Central memory CD4-positive, alpha-beta T cell (primary cell): ENCODE measurements at places on chromosomes 16 and 17.

DNA sequence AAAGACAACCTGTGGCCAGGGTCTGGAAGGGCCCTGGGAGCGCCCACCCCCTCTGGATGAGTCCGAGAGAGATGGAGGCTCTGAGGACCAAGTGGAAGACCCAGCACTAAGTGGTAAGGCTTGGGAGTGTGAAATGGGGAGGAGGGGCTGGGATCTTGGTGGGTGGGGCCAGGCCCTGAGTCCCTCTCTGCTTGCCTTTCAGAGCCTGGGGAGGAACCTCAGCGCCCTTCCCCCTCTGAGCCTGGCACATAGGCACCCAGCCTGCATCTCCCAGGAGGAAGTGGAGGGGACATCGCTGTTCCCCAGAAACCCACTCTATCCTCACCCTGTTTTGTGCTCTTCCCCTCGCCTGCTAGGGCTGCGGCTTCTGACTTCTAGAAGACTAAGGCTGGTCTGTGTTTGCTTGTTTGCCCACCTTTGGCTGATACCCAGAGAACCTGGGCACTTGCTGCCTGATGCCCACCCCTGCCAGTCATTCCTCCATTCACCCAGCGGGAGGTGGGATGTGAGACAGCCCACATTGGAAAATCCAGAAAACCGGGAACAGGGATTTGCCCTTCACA, 1.2 kb upstream of the STARD3 start:
- DNase-seq = no peak

DNA sequence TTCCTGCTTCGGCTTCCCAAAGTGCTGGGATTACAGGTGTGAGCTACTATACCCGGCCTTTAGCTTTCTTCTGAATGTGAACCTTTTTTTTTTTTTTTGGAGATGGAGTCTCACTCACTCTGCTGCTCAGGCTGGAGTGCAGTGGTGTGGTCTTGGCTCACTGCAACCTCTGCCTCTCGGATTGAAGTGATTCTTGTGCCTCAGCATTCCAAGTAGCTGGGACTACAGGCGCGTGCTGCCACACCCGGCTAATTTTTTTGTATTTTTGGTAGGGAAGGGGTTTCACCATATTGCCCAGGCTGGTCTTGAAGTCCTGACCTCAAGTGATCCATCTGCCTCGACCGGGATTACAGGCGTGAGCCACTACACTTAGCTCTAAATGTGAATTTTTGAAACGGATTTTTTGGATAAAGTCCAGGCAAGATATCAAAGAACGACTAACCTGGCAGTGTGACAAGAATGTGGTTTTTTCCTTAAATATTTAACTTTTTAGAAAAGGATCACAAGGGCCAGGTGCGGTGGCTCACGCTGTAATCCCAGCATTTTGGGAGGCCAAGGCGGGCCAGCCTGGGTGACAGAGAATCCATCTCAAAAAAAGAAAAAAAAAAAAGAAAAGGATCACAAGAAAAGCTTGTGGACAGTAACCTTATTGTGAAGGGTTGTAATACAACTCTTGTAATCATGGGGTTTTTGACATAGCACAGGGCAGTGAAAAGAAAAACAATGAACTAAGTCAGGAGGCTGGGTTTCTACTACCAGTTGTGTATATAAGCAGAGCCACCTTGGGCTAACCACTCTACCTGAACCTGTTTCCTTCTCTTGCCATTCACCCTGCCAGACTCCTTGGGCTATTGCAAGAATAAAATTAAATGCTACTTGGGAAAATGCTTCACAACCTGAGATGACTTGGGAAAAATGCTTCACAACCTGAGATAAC, 6.2 kb downstream of the BRCA1 start:
- DNase-seq = no peak

DNA sequence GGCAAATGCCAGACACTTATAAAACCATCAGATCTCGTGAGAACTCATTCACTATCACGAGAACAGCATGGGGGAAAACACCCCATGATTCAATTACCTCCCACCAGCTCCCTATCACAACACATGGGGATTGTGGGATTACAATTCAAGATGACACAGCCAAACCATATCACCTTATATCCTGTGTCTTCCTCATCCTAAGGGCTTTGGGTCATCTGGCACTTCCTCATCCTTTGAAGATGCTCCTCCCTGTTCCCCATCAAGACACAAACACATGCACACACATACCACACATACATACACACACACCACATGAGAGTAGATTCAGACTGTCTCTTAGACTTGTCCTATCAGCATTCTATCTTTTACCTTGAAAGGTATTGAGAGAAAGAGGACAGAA, 2.8 kb upstream of the PMFBP1 start:
- no peak for DNase-seq

DNA sequence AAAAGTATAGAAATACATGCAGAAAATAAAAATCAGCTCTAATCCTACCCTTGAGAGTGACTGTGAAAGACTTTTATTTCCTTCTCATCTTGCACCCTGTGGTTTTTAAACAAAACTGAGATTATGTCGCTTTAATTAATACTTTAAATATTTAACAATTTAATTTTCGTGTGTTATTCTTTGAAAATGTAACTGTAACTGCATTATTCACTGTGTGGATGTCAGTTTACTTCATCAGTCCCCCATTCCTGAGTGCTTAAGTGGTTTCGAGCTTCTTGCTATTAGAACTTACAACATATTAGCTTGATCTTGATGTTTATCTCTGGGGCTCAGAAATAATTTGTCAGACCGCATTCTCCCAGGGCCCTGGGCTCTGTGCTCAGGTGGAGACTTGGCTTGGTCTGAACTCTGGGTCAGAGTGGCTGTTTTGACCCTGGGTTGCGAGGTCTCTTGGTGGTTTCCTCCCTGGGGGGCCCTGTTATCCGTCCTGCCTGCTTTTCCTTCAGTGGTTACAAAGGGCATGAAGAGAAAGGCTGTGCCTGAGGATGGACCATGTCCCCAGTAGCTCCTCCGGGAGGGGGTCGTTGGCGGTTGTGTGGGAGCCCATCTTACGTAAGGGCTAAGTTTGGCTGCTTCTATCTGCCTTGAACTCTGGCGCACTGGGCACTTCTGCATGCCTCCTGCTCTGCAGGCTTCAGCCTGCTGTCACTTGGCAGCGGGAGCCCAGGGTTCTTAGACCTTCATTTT, 25.7 kb downstream of the AKAP1 start:
- DNase-seq = no peak

DNA sequence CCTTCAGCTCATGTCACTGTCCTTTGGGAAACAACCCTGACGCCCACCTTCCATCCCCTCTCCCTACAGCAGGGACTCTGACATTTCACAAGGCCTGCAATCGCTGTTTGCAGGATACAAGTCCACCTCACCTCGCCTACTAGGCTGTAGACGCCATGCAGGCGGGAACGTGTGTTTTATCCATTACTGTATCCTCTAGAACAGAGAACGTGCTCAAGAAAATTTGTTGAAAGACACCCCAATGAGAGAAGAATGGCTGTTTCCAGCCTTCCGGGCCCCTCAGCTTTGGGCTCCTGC, 1.5 kb upstream of the TTYH2 start:
- no peak for DNase-seq

- no peak for DNase-seq
These were observed 27.2 kb upstream of the CEP20 start for GRCh38 chr16:15915555-15916081.

DNA sequence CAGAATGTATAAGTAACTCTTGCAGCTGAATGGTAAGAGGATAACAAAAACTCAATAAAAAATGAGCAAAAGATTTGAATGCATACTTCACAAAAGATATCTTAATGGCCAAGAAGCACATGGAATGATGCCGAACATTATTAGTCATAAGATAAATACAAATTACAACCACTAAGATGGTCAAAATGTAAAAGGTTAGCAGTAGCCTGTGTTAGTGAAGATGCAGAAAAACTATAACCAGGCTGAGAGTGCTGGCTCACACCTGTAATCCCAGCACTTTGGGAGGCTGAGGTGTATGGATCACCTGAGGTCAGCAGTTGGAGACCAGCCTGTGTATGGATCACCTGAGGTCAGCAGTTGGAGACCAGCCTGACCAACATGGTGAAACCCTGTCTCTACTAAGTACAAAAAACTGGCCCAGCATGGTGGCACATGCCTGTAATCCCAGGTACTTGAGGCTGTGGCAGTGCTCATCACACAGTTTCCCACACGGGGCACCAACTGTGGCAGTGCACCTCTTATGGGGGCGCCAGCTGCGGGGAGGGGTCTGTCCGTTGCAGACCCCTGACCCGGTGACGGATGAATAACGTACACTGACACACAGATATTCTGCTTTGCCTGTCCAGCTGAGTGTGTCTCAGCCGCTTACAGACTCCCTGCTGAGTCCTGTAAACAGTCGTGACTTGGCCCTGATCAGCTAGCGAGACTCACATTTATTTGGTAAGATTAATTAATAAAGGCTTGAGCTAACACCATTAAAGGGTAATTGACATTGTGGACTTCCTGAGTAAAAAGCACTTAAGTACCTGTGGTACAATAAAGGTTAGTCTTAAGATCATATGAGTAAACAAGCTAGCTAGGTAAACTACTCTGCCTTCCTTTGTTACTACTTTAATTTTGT, 45.7 kb upstream of the FAM20A start:
- DNase-seq = no peak
